ENCODE measurements at places on chromosomes 5 and 9.

DNA sequence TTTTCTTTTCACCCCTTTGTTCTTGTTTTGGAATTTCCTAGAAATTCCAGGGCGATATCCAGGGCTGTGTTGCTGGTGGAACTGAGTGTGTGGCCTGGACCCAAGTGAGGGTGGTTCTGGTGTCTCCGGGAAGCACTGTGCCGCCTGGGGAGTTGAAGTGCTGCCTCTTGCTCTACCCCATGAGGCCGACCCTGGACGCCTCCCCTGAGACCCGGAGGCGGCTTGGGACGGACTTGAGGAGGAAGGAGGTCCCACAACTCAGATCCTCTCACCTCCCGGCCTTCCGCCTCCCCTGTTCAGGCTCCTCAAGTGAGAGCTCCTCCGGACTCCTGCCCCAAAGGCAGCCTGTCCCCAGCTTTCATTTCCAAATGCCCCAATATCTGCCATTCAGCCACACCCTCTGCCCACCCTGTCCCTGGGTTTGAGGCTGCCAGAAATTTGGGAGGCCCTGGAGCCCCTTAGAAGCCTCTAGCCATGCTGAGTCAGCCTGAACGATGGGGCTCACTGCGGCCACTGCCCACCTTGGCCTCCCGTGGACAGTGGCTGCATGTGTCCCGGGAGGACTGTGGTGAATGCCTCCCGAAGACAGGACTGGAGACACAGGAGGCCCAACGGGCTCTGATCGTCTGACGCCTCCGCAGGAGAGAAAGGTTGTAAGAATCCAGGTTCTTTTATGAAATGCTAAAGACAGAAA lies 42.6 kb upstream of the SLC6A19 start:
- DNase-seq = no peak

GRCh38 chr5:152511531-152512132 lies 106.6 kb upstream of the NMUR2 start:
- no peak for DNase-seq

GRCh38 chr5:87129046-87129445 lies 138.6 kb upstream of the RASA1 start:
- DNase-seq = no peak

- no peak for DNase-seq
These were observed 18.7 kb upstream of the EEIG1 start for GRCh38 chr9:127999461-127999860.

DNA sequence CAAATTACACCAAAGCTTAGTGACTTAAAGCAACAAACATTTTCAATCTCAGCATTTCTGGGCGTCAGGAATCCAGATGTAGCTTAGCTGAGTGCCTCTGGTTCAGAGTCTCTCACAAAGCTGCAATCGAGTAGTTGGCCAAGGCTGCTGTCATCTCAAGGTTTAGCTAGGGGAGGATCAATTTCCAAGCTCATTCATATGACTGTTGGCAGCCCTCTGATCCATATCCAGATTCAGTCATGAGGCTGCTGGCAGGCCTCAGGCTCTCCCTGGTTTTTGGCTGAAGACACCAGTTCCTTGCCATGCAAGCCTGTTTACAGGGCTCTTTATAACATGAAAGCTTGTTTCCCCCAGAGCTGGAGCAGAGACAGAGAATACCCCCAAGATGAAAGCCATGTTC lies 419.5 kb upstream of the TLE4 start:
- no peak for DNase-seq

GRCh38 chr5:25544652-25545249 lies 900.0 kb upstream of the CDH10 start:
- peak; percentile 0 for DNase-seq

DNA sequence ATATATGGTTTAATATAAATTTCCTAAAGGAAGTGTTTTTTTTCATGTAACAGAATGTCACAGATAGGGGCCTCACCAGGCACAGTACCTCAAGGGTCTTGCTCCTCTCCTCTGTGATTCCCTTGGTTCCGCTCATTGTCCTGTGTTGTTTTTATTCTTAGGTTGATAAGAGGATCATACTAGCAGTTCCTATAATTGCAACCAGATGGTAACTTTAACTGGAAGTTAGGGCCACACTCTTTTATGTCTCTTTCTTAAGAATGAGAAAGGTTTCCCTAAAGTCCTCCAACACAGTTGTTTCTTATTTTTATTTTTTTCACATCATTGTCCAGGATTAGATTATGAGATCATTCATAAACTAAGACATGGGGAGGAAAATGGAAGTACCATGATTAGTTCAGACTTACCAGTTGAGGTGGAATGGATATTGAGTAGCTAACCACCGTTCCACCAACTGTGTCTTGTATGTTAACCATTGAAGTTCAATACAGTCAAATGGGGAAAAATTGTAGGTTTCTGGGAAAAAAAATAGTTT lies 41.1 kb downstream of the FAM174A start:
- no peak for DNase-seq

DNA sequence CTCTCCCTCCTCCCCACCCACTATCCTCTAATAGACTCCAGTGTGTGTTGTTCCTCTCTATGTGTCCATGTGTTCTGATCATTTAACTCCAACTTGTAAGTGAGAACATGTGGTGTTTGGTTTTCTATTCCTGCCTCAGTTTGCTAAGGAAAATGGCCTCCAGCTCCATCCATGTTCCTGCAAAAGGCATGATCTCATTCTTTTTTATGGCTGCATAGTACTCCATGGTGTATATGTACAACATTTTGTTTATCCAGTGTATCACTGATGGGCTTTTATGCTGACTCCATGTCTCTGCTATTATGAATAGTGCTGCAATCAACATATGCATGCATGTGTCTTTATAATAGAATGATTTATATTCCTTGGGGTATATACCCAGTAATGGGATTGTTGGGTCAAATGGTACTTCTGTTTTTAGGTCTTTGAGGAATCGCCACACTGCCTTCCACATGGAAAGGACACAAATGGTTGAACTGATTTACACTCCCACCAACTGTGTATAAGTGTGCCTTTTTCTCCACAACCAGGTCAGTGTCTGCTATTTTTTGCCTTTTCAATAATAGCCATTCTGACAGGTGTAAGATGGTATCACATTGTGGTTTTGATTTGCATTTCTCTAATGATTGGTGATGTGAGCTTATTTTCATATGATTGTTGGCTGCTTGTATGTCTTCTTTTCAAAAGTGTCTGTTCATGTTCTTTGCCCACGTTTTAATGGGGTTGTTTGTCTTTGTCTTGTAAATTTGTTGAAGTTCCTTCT lies 96.5 kb upstream of the DAB2 start:
- DNase-seq = no peak

DNA sequence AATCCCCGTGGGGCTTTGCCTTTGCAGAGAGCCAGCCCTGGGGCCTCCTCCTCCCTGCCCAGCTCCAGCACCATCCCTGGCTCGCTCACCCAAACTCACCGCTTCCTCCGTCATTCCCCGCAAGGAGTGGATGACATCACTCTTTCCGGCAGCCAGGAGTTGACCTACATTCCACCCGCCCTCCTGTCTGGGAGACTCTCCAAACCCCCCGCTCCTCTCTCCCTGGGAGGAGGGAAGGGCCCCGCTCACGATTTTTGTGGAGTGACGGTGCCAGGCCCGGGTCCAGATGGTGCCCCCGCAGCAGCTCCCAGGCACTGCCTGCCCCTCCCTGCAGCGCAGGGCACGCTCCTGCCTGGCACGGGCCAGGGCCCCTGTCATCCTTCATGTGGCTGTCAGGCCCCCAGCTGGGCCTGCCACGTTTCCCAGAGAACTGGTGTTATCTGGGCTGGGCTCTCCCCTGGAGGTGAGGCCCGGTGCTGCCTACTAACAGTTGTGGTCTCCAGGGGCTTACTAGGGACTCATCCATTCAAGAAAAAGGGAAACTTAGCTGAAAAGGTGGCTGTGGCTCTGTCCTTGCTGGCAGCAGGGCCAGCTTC lies 52.3 kb downstream of the NTNG2 start:
- peak; percentile 94 for DNase-seq

- DNase-seq = peak; percentile 67
These were observed 230.3 kb downstream of the PAPPA start for GRCh38 chr9:116383936-116384335.

DNA sequence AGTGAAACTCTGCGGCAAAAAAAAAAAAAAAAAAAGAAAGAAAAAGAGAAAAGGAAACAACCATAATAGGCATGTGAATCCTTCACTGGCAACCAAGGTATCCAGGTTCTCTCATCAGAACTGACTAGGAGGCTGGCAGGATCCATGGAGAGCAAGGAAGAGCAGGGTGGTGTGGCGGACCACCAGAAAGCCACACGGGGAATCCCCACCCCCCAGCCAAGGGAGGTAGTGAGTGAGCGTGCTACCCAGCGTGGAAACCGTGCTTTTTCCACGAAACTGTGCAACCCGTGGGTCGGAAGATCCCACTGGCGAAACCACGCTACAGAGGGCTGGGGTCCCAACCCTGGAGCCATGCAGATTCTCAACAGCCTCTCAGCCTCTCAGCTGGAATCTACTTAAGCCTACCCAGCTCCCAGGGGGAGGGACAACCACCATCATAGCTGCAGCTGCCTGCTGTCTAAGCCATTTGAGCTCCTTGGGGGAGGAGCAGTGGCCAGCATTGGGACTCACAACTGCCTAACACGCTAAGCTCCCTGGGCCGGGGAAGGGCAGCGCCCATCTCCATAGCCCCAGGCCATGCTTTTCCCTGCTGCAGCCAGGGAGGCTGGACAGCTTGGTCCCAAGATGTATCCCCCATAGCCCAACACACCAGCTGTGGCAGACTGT lies 91.6 kb downstream of the PRELID2 start:
- no peak for DNase-seq

DNA sequence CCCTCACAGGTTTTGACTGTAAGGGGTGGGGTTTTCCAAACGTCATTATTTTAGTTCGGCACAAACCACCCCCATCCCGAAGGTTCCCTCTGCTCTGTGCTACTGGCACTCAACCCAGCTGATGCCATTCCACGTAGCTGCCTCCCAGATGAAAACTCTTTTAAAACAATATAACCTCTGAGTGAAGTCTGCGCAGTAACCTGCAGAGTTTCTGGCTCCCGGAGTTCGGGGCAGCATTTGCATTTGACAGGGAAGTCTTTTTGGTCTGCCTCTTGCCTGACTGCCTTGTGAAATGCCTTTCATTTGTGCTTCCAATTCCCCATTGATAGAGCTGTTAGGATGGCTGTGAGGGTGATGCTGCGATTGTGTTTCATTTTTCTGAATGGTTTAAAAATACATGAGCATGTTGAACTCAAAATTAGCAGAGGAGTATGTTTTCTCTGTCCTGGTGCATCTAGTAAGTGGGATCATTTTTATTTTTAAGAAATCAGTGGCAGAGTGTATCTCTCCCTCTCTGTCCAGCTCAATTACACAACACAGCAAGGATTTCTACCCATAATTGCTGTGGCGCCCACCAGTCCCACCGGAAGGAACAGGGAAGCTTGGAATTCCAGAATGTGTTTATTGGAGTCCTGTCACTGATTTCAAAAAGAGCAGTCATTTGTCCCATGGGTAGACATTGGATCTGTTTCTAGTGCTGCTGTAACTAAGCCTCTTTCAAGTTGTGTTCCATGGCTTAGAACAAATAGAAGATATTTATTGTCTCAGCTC lies 24.8 kb downstream of the ADCY2 start:
- DNase-seq = no peak

- DNase-seq = no peak
These were observed 135.1 kb upstream of the TNFAIP8 start for GRCh38 chr5:119220576-119221197.

- DNase-seq = no peak
These were observed 51.6 kb downstream of the AHRR start for GRCh38 chr5:372996-373709.

GRCh38 chr9:85401998-85402397 lies 339.8 kb downstream of the AGTPBP1 start:
- no peak for DNase-seq

- DNase-seq = peak; percentile 91
These were observed 19.4 kb downstream of the CCNH start for GRCh38 chr5:87393331-87393730.

DNA sequence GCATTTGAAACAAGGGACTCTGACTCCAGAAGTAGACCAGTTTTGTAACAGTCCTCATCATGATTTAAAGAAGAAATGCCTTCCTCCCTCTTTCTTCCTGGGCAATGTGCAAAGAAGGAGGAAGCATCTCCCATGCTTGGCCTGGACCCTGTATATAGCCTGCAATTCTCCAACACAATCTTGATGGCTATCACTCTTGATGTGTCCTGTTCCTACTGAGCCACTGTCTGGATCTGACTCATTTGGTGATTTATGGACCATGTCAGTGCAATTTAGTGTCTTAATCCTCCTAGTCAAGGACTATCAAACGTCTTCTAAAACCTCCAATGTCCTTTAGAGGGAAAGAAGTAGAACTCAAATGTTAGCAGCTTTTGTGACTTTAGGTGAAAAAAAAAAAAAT lies 697.3 kb downstream of the TLR4 start:
- no peak for DNase-seq

- no peak for DNase-seq
These were observed 1008.2 kb downstream of the CDH12 start for GRCh38 chr5:21844960-21845359.

GRCh38 chr5:4636378-4636777 lies 503.8 kb upstream of the ADAMTS16 start:
- no peak for DNase-seq

GRCh38 chr5:129065721-129066120 lies 28.8 kb upstream of the ISOC1 start:
- DNase-seq = no peak

- no peak for DNase-seq
These were observed 9.3 kb downstream of the PSD2 start for GRCh38 chr5:139804800-139805397.

DNA sequence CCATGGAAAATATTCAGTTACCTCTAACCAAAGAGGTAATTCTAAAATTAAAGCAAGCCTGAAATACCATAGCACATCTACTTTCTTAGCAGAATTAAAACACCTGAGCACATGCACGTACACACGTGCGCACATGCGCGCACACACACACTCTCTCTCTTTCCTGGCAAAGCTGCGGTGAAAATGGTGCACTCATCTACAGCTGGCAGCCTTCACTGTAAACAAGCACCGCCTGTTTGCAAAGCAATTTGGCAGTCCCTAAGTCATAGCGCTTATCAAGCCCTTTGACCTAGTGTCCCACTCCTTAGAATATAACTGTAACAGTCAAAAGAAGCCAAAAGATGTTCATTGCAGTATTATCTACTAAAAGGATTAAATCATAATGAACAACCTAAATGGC lies 278.7 kb downstream of the DENND1A start:
- no peak for DNase-seq

GRCh38 chr5:157245476-157245875 lies 20.4 kb upstream of the CYFIP2 start:
- DNase-seq = peak; percentile 8

GRCh38 chr5:54206580-54207229 lies 103.7 kb downstream of the ARL15 start:
- no peak for DNase-seq

DNA sequence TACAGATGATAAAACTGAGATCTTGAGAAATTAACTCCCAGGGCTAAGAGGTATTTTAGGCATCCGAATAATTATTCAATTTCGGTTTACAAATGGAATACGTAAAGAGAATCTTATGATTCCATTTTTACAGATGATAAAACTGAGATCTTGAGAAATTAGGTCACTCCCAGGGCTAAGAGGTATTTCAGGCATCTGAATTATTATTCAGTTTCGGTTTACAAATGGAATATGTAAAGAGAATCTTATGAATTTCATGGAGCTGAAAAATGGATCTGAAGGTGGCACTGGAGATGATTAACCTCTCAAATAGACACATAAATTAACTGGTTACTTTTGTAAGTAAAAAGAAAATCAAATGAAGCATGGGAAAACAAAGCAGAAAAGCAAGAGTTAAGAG lies 44.2 kb downstream of the FGF1 start:
- DNase-seq = peak; percentile 49
